ENCODE measurements at places on chromosomes 1 and 21.

DNA sequence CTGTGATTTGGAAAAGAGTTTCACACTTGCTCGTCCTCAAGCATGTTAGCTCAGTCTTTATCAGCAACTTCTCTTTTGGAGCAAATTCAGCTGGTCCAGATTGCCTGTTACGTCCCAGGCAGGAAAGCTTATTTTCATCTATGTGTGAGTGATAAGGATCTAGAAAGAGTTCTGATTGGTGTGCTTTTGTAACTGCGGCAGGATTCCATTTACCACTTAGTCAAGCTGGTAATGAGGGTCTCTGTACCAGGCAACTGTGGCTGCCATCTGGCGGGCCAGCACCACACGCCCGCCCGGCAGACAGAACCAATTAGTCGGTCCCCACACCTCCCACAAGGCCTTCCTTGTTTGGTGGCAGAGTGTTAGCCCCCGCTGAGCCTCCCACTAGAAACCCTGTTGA, 21.0 kb downstream of the C1orf87 start:
- no peak for DNase-seq

GRCh38 chr1:151013518-151013917, 5.3 kb downstream of the PRUNE1 start:
- no peak for DNase-seq

DNA sequence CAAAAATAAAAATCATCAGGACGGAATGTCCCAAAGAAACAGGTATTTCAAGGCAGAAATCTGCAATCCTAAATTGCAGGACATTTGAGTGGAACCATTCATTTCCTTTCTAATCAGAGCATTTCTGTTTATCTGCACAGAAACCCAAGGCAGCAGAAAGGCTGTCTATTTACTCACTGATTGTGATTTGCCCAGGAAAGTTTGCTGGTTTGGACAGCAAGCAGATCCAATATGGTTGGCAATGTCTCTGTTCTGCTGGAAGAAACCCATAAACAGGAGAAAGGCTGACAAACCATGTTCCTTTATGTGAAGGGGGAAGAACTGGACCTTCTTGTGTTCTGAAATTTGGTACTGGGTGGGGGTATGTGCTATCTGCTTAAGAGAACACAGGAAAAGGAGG, 120.1 kb downstream of the CLIC6 start:
- no peak for DNase-seq

DNA sequence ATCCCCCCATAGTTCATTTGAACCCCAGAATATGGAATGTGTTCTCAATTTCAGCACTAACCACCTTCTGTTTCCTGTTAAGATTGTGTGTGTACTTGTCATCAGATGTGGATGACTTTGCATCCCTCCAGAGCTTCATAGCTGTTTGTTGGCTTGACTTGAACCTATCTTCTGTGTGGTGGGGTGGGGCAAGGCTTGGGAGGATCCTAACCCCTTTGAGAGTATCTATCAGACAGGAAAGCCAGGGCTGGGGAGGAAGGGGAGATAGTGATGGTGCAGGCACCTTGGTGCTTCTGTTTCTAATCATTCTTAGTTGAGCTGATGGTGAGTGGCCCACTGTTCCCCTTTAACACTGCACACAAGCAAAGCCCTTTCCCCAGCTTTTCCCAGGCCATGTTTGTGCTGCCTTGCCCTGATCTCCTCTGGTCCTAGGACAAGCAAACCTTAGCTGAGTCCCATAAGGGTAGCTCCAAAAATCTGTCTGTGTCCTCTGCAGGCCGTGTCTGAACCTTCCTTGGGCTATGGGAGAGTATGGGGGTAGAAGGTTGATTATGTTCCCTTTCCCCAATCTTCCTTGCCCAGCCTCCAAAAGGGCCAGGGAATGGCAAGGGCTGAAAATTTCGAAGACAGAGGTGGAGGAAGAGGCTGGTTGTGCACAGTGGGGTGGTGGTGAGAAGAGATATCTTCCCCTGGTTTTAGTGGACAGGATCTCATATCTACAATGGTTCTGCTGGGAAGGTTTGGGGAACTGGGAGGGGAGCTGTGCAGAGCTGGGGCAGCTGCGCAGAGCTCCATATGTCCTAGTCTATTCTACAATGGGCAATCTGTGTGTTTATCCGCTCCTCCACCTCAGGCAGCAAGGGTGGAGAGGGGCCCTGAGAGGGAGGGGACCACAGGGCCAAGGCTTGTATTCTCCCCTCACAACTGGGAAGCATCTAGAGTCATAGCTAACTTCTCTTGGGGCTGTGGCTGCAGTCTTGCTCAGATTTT, 1.4 kb downstream of the NHLH1 start:
- no peak for DNase-seq

DNA sequence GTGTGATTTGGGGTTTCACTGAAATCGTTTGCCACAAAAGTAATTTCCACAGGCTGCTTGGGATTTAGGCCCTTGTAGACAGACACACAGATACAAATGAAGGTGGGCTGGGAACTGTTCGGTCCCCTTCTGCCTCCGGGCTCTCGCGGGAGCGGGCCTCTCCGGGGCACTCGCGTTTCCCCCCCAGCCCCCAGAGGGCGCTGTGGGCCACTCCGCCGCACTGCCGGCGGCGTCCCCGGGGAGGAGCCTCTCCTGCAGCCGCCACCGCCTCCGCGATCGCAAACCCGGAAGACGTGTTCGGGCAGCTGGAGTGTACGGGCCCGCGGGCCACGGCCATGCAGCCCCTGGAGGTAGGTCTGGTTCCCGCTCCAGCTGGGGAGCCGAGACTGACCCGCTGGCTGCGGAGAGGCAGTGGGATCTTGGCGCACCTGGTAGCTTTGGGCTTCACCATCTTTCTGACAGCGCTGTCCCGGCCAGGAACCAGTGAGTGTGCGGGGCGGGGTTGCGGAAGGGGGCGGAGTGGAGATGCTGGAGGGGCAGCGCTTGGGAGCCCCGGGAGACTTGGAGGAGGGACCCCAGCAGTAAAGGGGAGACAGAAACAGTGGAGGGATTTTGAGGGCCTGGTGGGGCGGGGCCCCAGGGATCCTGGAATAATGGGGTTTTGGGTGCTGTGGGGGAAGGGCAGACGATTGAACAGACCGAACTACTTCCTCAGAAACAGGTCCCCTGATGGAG, at the start of gene CYB561D1:
CYB561D1 (plus strand) TSS at position 290 of the 735 bp plus-strand sequence; CDS start at position 336, 46 bp downstream.
- DNase-seq: peak; percentile 61

DNA sequence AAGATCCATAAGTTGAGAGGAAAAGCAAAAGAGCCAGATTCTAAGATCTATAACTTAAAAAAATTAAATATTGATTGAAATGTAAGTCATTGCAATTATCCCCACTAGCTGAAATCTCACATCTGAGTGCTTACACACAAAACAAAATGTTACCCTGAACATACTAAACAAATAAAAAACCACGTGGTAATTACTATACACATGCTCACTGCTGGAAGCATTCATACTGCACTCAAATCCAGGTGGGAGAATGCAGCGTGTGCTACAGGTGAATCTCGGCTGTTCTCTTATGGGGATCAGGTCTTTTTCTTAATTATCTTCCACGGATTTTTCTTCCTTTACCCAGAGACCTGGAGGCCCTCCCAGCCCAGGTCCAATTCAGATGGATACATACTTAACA, 74.3 kb downstream of the SDC3 start:
- DNase-seq: no peak

- no peak for DNase-seq
Observed at GRCh38 chr21:42878678-42878992, 704 bp downstream of the WDR4 start.

DNA sequence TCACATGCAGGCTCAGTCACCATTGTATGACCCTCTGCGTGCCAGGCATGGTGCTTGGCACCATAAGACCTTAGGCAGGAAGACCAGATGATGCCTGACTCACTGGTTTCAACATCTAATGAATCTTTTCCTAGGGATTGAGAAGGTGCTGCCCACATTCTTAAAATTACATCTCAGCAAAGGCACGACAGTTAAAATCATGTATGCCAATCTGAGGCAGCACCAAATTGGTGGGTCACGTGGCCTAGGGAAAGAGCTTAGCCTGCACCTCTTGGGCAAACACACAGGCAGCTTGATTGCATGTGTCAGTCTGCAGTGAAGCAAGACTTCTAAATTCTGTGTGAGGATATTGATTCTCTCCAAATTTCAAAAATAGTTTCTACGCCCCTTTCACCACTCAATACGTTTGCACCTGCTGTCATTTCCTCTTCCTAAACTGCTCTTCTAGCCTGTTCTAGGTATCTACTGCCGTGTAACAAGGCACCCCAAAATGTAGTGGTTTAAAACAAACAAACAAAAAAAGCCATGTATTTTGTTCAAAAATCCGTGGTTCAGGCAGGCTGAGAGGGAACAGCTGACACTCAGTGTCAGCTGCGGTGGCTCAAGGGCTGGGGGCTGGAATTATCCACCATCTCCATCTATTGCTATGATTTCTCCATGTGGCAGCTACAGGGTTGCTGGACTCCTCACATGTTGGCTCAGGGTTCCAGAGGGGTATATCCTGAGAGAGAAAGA, 160.2 kb upstream of the FGGY start:
- no peak for DNase-seq

DNA sequence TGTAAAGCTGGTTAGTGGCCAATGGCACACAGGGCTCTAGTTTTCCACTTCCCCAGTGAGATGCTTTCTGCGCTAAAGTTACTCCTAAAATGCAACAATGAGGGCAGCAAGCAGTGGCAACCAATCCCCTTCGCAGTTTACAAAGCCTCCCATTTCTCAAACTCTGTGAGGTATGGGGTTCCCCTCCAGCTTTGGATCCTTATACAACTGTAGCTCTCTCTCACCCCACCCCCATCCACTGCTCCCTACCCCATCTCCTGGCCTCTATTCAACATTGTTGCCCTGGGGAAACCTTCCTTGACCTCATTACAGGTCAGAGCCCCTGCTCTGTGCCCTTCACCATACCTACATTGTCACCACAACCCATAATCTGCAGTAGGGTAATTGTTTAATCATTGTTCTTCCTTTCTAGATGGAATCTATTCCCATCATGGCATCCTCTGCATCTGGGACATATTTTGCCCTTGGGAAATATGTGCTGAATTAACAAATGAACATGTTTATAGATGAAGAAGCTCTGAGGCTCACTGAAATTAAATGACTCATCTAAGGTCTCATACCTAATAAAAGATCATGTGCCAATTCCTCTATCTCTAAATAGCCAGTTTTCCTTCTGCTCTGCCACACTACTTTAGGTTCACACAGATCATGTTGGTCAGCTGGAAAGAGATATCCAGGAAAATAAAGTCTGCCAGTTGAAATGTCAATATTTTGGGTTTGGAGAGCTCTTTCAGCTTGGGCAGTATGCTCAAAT, 12.6 kb downstream of the KIAA0040 start:
- no peak for DNase-seq

- no peak for DNase-seq
Observed at GRCh38 chr21:42607525-42608102, 45.8 kb upstream of the PDE9A start.

DNA sequence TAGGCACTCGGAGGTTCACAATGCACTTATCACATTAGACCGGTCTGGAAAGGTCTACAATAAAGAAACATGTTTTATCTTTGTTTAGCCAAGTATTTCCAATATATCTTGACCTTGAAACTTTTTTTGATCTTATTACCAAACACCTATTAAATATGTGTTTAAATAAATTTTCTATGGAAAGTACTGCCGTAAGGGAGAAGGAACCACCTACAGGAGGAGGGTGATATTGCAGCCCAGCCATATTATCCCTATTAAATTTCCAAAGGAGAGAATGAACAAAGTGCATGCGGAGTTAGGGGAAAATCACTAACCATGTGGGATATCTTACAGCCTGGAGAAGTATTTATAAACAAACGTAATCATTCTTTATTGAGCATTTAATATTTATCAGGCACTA, 14.5 kb downstream of the BRINP2 start:
- no peak for DNase-seq

- no peak for DNase-seq
Observed at GRCh38 chr1:33057095-33057494, 20.4 kb upstream of the AK2 start.

DNA sequence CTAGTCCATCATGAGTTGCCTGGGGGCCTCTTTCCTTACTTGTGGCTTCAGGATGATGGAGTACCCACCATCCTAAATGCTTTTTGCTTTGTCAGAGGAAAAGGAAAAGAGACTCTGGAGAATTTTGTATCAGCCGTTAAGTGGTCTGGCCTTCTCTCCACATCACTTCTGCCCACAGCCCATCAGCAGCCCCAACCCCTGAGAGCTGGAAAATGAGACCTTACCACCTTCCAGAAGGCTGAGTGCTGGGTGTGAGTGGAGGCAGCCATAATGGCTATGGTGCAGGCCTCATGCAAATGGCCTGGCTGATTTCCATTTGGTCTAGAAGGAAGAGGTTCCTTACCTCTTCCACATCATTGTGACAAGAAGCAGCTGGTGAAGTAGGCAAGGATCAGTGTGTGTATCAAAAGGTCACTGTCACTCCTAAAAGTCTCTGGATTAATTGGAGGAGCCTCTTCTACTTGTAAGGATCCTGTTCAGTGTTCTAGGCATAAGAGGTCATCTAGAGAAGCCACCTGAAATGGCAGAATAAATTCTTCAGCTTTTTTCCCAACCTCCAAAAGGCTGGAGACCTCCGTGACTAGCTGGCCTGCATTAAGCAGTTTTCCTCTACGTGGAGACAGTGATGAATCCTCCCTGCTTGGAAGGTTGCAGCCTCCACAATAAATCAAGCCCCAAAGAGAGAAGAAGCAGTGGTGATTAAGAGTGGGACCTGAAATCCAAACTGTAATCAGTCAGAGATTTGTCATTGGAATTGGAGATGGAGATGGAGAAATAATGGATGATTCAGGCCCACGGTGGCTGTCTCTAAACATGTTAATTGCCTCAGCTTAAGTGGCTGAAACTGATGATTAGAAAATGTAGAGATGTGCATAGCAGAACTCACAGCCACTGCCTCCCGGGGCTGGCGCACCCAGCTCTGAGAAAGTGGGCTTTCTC, 111.5 kb downstream of the CNIH3 start:
- no peak for DNase-seq

- no peak for DNase-seq
Observed at GRCh38 chr1:6905790-6906189, 120.5 kb downstream of the CAMTA1 start.

DNA sequence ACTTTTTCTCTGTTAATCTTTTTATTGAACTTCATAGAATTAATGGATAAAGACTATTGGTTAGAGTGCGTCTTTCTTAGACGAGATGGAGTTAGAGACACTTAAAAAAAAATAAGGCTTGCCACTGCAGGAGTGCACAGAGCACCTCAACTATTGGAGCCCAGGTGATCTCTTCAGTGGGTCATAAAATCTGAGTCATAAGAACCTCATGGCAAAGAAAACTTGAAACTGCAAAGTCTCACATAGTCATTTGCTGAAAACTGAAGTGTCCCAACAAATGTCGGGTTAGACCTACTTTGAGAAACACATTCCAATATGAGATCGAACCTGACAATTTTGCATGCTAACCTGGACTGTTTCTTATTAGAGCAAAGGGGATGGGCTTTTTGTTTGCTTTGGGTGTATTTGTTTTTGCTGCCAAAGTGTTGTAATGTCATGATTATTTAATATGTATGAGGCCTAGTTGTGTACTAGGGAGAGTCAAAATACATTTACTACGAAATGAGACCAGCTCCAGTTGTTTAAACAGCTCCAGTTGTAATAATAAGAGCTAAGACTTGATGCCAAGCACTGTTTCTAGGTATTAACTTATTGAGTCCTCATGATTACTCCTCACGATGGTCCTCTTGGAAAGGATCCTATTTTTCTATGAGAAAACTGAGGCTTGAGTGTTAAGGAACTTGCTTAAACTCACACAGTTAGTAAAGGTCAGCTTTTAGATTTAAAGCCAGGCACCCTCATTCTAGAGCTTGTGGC, 65.1 kb downstream of the DDR2 start:
- DNase-seq: no peak

Measured in activated CD8-positive, alpha-beta memory T cell treated with anti-CD3 and anti-CD28 coated beads for 1 hour (primary cell).